Stimulated activated CD8-positive, alpha-beta memory T cell treated with anti-CD3 and anti-CD28 coated beads, Interleukin-7, amount 100 ng/mL, for 1 hour (primary cell): ENCODE measurements at places on chromosomes 4 and X.

- DNase-seq, result no peak
Measured at GRCh38 chr4:165631208-165631894, 241.7 kb upstream of the TLL1 start.

DNA sequence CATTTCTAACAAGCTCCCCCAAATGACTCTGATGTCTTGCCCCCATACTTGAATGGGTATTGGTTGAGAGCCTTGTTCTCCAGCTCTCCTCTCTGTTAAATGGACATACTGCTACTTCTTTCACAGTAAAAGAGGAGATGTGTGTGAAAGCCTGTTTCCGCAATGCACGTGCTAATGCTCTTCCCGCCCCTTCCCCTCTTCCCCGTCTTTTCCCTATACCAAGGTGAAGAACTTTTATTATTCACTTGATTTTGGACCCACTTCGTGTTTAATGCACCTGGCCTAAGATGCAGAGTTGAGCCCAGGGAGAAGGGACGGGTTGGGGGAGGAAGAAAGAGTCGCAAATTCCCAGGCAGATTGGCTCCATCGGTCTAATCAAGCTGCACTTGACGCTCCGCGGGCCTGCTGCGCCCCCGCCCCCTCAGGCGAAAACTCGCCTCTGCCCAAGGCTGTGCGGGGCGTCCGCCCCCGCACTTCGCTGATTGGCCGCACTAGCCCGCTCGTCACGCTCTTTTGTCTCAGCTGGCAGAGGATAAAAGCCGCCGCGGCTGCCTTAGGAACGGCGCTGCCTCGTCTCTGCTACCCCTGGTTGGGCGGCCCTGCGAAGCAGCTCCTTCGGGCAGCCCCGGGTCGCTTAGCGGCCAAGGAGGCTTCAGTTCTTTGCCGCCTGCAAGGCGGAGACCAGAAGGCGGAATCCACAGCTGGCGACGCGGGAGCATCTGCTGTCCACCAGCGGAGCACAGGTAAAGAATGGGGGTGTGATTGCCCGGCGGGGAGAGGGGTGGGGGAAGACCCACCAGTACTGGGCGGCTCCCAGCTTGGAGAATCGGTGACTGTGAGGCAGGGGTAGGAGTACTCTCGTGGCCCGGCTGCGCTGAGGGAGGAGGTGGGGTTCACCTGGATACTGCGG, at the start of gene ZCCHC12:
TSS of gene ZCCHC12 (plus strand) at position 562 of the 910 bp plus-strand sequence. CDS start 1,421 bp downstream, outside the sequence.
- peak; percentile 13 for DNase-seq

DNA sequence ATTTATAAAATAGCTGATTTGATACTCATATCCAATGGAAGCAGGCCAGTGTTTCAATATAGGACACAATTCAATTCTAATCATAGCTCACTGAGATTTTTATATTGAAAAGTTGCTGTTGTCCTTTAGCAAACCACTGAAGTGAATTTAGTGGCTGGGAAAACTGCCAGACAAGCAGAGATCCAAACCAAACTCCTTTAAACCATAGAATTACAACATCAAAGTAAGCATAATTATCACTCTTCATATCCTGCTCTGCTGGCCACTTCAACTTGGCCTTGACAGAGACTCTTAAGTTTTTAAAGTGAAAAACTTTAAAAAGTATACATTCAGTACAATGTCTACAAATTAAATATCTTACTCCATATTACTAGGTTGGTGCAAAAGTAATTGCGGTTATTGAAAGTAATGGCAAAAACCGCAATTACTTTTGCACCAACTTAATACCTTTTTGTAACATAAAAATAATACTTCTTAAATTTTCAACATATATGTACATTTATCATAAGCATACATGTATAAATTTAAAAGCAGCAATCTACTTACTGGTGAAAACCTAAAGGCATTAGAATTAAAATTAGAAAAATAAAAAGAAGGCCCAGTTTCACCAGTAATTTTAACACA, 433.0 kb downstream of the PCDH10 start:
- DNase-seq, result no peak

DNA sequence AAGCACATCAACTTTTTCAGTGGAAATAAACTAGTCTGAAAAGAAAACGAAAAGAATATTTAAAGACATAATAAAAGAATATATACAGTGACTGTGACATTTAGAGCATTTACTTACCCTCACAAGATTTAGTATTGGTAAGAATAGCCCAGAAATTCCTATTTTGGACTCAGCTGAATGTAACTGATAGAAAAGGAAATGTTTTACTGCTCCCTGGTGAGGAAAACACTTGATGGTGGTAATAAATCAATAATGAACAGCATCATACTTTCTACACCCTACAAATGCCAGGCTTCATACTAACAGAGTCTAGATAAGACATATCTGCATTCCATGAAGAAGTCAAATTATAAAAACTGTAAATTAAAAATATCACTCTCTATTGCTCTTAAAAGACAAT, 753.5 kb upstream of the PCDH10 start:
- no peak for DNase-seq

- DNase-seq, result no peak
Measured at GRCh38 chrX:115713460-115713859, 152.5 kb downstream of the PLS3 start.
